HuH-7.5 (cell line): ENCODE measurements at places on chromosomes 6 and 20.
A peak's percentile ranks its signal among the peaks of the same experiment; 100 is the strongest.

- DNase-seq, result no peak
These were observed 2.0 kb upstream of the CST9L start for GRCh38 chr20:23570178-23570760.

DNA sequence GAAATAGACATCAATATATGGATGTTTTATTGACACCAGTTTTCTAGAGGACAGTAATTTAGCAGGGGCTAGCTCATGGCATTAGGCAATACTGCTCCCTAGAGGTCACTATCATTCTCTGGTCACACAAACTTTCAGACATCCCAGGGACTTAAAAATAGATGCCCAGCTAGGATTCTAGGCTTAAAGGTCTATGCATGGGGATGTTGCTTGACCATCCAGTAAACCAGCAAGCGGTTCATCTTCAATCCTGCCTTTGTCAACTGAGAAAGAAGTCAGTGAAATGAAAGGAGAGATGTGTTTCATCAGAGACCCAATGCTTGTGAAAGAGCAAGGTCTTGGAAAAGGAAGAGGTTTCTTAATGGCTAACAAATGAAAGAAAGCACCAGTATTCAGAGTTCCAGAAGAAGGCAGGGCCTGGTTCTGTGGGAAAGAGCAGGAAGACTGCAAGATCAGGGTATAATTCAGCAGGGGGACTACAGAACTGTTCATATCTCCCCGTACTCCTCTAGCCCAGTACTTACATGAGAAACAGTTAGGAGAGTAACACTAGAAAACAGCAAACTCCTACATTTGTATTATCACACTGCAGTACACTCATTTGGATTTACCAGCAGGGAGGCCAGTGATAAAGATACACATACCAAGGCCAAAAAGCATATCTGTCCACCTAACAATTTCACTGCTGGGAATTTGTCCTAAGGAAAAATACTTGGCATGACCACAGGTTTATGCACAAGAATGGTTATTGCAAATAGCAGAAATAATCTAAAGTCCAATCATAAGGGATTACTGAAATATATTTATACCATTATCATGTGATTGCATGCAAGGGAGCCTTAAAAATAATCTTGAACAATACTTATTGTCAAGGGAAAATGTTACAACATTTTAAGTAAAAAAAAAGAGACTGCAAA, 151.4 kb upstream of the LAMA2 start:
- peak; percentile 30 for DNase-seq

GRCh38 chr6:49732781-49733180, 11.4 kb downstream of the CRISP3 start:
- DNase-seq, result no peak

DNA sequence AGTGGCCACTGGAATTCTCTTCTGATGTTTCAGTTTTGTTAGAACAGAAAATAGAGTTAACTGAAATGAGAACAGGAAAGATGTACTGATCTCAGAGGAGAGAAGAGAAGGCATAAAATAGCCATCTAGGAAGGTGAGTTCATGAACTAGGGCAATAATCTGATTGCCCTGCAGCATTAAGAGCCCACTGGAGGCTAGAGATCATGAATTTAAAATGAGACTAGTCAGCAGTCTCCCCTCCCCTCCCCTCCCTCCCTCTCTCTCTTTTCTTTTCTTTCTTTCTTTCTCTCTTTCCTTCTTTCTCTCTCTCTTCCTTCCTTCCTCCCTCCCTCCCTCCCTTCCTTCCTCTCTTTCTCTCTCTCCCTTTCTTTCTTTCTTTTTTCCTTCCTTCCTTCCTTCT, 28.9 kb downstream of the GPRC6A start:
- no peak for DNase-seq

- peak; percentile 99 for DNase-seq
These were observed 19.7 kb downstream of the SLC17A9 start for GRCh38 chr20:62971950-62972844.

DNA sequence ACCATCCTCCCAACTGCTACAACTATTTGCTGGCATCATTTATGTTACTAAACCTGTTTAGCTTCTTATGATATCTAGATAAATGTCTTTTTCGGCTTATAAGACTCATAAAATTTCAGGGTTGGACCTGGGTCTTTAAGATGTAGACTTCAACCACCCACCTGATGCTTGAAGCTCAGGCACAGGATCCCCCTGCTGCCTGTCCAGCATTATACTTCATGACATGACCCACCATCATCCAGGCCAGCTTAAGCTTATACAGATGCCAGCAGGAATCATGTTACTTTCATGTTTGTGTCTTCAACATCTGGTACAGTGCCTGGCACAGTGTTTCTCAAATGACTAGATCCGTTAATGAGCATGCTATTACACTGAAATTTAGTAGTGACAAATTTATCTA, 47.4 kb downstream of the SLC17A5 start:
- DNase-seq, result no peak

GRCh38 chr20:9565910-9566550, 51.6 kb downstream of the LAMP5 start:
- no peak for DNase-seq
